ENCODE measurements at places on chromosomes 1 and 21.

DNA sequence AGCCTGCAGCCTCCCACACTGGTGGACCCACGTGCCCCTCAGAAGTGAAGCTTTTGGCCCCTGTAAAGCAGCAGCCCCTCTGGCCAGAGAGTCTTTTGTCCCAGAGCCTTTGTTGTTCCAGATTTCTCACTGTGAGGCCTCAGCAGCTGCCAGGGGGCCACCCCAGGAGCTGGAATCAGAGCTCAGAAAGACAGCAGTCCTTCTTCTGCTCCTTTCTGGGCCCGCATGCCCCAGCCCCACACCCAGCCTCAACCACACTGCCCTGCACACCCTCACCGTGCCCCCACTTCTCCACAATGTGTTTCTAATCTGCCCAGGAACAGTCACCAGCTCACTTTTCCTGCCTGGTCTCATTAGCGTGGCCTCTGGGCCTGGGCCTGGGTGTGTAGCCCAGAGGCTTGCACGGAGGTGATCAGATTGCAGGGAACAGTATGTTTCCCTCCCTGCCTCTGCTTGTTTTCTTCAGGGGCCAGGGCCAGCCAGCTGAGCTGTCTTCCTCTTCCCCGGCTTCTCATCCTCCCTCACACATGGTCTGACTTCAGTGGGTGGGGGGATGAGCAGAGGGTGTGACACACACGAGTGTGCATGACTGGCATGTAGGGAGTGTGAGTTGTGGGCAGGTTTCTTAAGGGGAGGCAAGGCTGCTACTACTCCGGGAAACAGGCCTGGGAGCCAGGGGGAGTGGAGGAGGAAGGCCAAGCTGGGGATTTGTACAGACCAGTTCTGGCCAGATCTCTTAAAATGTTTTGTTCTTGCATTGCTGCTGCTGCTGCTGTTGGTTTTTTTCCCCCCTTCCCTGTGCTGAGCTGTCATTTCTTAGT, 82.5 kb upstream of the ZNF648 start:
- peak; percentile 17 for ATAC-seq

GRCh38 chr1:244645414-244645813, 7.5 kb upstream of the DESI2 start:
- no peak for ATAC-seq

GRCh38 chr1:109637446-109637845, 17.8 kb downstream of the AMPD2 start:
- no peak for ATAC-seq

DNA sequence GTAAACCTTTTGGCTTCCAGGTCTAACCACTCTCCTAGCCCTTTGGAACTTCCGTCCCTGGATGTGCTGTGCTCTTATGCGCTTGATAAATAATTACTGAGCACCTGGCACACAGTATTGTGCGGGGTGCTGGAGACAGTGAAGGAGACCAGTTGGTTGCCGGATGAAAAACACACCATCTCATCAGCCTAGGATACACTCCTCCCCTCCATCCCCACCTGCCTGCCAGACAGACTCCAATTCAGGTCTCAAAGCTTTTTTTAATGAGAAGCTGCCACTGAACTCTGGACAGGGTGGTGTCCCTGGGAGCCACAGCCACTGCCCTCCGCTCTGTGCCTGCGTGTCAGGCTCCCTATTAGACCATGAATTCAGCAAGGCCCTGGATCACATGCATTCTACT, 9.2 kb downstream of the GNB1 start:
- ATAC-seq: no peak

DNA sequence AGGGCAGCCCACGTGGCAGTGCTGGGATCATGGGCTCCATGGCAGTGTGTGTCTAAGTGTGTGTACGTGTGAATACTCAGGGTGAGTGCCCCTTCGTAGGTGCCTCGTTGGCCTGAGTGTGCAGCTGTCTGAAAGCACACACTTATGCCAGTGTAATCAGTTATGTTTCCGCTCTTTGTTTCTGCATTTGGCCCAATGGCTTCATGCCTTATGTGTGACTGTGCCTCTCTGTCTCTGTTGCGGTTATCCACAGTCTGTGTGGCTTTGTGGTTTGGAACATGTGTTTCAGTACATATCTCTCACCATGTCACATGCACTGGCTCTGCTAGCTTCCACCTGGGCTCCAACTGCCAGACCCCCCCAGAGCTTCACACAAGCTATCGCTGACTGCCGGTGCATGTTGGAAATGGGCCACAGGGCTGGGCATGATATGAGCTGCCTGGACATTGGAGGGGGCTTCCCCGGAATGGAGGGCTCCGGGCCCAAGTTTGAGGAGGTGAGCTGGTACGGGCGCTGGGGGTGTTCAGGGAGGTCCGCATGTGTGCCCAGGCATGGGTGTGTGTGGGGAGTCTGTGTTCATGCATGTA, 70.3 kb upstream of the TINAGL1 start:
- ATAC-seq: peak; percentile 73

GRCh38 chr1:109248444-109248796, 919 bp upstream of the CELSR2 start:
- no peak for ATAC-seq

GRCh38 chr1:183281039-183281438, 95.0 kb downstream of the LAMC2 start:
- ATAC-seq: no peak

GRCh38 chr1:41627491-41628280, 143.2 kb upstream of the EDN2 start:
- ATAC-seq: no peak

DNA sequence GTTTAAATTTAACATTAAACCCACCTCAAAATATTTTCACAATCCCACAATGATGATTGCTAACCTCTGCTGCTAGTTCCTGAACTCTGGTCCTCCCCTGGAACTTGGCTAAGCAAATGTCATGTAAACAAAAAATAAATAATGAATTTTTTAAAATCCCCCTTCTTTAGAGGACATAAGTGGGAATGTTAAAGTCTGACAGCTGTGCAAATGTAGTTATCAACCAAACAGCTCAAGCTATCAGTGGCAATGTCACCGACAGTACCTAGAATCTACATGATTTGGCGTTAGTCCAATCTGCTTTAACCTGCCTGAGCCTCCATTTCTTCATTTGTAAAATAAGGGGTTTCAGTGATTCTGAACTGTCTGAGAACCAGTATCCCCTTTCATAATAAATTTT, 67.7 kb downstream of the GDAP2 start:
- ATAC-seq: no peak

DNA sequence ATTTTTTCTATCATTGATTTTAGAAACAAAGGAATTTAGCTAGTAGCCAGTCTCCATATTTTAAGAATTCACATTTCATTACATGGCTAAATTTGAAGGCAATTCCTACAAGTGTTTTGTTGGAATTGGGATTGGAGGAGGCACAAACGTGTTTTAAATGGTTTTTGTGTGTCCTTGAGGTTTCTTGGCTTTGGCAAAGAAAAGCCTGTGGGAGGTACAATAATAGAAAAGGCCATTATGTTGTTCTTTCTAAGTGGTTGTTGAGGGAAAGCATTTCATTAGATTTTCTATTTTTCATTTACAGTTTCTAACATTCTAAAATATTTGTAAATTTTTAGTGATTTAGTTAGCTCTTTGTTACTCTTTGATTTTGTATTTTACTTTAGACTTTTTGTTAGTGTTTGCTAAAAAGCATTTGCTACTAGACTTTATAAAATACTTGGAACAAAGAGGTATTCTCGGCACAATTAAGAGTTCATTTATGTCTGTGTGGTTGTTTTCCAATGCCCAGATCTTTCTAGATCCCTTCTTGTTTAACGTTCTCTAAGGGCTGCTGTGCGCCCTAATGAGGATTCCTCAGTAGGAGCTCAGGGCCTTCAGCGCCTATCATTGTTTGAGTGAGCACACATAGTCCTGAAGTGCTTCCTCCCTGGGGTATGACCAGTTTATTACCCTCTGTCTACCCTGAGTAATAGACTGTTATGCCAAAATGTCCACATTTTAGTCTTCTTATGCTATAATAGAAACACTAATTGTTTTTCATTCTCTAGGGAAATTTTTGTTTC, 70.0 kb upstream of the KIAA1614 start:
- no peak for ATAC-seq

DNA sequence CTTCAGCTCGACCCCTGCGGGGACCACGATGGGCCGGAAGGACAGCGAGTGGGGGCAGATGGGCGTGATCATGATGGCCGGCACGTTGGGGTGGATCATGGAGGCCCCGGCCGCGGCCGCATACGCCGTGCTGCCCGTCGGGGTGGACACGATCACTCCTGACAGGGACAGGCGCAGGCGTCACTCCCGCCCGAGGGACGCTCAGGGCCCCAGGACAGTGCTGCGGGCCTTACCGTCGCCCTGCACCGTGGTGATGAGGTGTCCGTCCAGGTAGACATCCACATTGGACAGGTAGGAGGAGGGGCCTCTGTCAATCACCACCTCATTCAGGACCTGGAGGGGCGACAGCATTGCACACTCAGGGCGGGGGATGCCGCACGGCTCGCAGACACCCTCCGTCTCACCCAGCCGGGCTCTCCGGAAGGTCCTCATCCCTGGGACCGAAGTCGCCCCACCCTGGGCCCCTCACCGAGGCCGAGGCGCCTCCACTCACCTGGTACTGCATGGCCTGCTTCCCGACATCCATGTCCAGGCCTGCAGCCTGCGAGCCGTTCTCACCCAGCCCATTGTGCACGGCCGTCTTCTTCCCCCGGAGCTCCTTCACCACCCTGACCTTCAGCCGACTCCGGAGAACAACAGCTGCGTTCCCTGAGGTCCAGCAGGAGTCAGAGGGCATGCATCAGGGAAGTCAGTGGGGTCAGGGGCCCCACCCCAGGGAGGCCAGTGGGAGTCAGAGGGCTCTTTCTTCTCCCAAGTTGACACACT, 24.0 kb downstream of the NADK start:
- no peak for ATAC-seq

DNA sequence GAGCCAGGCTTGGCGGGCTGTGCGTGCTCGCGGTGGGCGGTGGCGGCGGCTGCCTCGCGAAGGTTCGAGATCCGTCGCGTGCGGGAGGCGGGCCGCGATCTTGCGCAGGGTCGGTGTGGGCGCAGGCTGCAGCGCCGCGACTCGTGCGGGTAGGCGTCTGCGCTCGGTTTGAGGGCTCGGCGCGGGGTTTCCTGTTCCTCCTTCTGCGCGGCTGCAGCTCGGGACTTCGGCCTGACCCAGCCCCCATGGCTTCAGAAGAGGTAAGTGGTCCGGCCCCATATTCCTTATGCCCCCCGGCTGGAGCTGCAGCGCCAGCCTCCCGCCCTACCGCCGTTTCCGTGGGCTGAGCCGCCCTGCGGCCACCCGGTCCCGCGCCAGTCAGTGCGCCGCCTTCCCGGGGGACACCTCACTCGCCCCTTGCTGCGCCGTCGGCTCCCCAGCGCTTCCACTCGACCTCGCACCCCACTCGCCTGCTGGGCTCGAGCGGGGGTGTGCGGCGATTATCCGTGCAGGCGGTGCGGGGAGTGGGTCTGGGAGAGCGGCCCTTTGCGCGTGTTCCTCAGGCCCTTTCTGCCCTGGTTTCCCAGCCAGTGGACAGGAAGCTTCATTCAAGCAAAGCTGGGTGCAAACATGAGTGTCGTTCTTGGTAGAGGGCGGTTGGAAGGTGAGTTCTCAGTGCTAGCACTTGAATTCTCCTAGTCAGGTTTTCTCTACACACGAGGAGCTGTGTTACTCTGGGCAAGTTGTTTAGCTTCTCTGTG, at the start of gene CACYBP:
Gene CACYBP, plus strand, starts transcription at position 12 of the 761 bp plus-strand sequence. Its CDS starts 234 bp downstream, at position 246.
- peak; percentile 2 for ATAC-seq

- ATAC-seq: peak; percentile 34
Observed at GRCh38 chr1:150567717-150568593, 11.5 kb downstream of the MCL1 start.

DNA sequence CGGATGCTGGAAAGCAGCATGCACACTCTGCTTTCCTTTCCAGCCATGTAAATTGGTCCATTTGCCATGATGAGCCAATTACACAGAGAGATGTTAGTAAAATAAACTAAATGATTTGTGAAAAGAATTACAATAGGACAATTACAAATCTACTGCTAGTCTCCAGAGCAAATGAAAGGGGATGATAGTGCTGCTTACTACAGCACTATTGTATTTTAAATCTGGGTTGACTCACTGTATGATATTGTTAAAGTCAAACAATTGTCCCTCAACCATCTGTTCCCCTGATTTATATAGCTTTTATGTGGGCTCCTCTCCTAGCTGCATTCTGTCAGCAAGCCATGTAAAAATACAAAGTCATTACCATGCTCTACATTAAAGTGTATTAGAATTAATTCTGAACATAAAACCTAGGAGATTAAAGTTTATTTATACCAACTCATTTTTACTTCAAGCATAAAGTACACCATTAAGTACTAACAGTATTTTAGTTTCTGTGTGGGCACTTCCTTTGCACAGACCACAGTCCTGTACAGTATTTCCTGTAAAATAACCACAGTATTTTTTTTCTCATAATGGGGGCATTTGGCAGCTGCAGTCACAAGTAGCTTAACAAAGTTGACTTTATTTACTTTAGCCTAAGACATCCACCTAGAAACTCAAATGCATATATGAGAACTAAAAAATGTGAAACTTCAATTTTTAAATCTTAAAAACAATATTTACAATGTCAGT, 135.8 kb downstream of the VAV3 start:
- ATAC-seq: peak; percentile 40

DNA sequence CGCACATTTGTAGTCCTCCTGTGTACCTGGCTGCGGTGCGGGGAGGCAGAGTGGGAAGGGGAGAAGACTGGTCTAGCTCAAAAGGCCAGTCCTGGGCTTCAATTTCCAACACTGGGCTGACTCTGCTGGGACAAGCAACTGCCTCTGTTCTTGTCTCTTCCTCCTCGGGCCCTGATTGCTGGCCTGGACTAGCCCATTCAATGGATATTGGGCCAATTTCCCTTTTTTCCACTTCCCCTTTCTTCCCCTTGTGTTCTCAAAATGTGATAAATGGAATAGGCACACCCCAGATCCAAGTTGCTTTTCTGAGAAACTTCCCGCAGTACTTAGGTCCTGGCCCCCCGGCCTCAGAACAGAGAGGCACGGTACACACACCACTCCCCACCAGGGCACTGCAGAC, 48.2 kb downstream of the SPSB1 start:
- ATAC-seq: no peak

DNA sequence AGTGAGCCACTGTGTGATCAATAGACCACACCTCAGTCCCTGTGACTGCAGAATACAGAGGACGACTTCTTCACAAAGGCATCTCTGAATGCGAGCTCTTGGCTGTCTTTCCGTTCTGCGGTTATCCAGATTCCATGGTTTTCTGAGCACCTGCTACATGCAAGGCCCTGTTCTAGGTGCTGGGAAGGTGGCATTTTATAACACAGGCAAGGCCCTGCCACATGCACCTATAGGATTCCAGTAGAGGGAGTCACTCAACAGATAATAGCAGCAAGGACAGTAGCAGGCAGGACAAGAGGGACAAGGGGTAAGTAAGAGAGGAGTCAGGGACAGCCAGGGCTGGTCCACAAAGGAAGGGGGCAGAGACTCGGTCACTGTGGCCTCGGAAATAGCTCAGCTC, 9.0 kb downstream of the URB1 start:
- no peak for ATAC-seq

GRCh38 chr1:82485591-82486369, 685.0 kb downstream of the ADGRL2 start:
- no peak for ATAC-seq

DNA sequence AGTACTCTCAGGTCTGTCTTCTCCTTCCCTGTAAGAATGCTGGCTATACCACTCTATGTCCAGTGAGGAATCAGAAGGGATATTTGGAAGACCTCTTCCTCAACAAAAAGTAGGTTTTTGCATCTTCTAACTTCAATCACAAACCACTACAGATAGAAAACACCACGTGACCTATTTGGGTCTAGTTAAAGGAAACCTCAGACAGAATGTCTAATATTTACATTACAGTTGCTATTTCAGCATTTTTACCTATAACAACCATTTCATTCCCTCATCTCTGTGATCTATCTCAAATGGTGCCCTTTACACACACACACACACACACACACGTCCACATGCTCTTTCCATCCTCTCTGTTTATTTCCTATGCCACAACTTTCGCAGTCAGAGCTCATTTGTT, 7.9 kb upstream of the ADORA3 start:
- ATAC-seq: no peak

- no peak for ATAC-seq
Observed at GRCh38 chr21:42336054-42336453, 14.7 kb downstream of the TFF2 start.
